ENCODE measurements at places on chromosomes 2 and 18.

- DNase-seq = no peak
Measured at GRCh38 chr2:160368988-160369930, 124.3 kb downstream of the RBMS1 start.

GRCh38 chr2:64277101-64277849 is 133.1 kb upstream of the PELI1 start:
- DNase-seq = no peak

- no peak for DNase-seq
Measured at GRCh38 chr2:241121008-241121407, 18.9 kb upstream of the MTERF4 start.

- DNase-seq = no peak
Measured at GRCh38 chr18:8081872-8082553, 514.9 kb downstream of the PTPRM start.

DNA sequence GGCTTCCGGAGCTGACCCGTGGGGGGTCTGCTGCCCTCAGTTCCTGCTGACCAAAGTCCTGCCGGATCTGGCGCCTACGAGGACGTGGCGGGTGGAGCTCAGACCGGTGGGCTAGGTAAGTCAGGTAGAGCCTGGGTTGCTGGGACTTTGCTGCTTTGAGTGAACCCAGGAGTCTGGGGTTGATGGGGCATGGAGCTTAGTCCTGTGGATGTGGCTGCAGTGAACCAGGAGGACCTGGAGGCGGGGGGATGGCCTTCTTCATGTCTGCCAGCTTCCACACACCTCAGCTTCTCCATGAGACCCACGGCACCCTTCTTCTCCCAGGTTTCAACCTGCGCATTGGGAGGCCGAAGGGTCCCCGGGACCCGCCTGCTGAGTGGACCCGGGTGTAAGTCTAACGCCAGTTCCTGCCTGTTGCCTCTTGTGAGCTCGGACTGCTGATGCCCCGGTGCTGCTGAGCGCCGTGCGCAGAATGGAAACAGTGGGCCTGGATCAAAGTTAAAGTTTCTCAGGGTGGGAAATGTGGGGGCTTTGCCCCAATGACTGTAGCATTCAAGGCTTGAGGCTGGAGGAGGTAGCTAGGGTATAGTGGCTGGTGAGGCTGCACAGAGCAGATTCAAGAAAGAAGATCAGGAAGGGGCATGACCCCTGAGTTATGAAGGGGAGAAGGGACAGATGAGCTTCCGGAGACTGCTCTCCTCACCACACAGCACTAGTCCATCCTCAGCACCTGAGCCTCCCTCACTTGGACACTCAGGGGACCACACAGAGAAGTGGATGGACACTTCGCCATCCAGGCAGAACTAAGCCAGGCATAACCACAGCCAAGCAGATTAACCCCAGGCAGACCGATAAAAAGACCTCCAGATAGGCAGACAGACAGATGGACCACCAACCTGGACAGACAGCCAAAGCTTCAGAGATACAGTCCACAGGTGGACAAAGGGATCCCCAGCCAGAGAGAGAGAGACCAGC is 17.3 kb downstream of the PTPN18 start:
- no peak for DNase-seq

DNA sequence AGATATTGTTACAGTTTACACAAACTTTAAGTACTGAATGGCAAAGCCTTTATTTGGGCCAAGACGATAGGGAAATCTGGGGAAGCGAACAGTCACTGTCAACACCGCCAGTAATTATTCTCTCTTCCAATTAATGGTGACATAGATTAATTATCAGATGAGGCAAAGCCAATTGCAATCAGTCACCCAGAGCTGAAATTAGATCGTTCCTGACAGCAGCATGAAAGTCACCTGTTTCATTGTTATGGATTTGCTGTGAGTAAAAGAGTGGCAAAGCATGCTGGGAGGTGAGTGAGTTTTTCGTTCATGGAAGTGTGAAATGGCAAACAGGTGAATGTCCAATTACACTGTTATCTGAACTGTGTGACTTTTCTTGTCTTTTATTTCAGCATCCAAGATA is 164.8 kb upstream of the KLHL14 start:
- DNase-seq = no peak

DNA sequence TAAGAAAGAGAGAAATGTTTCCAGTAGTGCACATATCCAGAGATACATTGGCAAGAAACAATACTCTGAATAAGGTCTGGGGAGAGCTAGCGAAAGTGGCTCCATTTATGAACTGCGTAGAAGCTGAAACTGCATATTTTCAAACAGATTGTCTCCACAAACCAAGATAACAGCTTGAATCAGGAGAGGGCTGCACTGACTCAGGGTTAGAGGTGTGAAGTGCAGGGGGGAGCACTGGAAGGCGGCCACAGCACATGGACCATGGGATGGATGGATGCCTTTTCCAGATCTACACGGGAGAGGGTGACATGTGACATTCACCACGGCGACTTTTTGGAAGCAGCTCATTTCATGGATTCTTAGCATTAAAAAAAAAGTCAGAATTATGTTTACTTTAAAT is 729.4 kb downstream of the RNF144A start:
- no peak for DNase-seq

- no peak for DNase-seq
Measured at GRCh38 chr2:148106331-148106730, 85.4 kb downstream of the MBD5 start.
